ENCODE measurements at places on chromosomes 12 and 14. TPM values are rescaled to one million over a fixed set of nuclear protein-coding genes. Genes with fewer than 3 reads are reported as not detected.

Gene MMP17
- polyA plus RNA-seq = 8.3 TPM

Gene OTX2
- polyA plus RNA-seq = not detected

Gene CFAP251
- 2.2 TPM for polyA plus RNA-seq

Gene SLC2A14
- polyA plus RNA-seq = 0.55 TPM

Gene TAS2R20
- polyA plus RNA-seq = 2.5 TPM

Gene MYO1H
- polyA plus RNA-seq = 1.0 TPM

Gene NXPH4
- polyA plus RNA-seq = 0.91 TPM

Gene KRT81
- 0.72 TPM for polyA plus RNA-seq

Gene DHRS2
- 0.84 TPM for polyA plus RNA-seq

Gene GPR65
- polyA plus RNA-seq = 1.2 TPM

Gene TPH2
- 0.04 TPM for polyA plus RNA-seq

Gene ZNF605
- polyA plus RNA-seq = 20.0 TPM

Gene ST8SIA1
- polyA plus RNA-seq = 4.4 TPM

Gene MYH6
- polyA plus RNA-seq = 0.03 TPM

Gene RFX4
- polyA plus RNA-seq = 0.13 TPM

Gene TESPA1
- 1.6 TPM for polyA plus RNA-seq

Gene POTEG
- not detected for polyA plus RNA-seq

Gene CAPZA3
- polyA plus RNA-seq = 0.04 TPM

Gene ANO4
- 3.4 TPM for polyA plus RNA-seq

Gene C3AR1
- 6.1 TPM for polyA plus RNA-seq

Gene CISTR
- not detected for polyA plus RNA-seq

Gene ACOT6
- polyA plus RNA-seq = 0.04 TPM

Gene CLEC14A
- polyA plus RNA-seq = 5.9 TPM

Gene SLC10A1
- 0.13 TPM for polyA plus RNA-seq

Gene ALDH2
- polyA plus RNA-seq = 100 TPM

Gene SLC25A21
- 0.58 TPM for polyA plus RNA-seq

Gene KLRK1
- polyA plus RNA-seq = 4.2 TPM

Gene WNT5B
- 8.5 TPM for polyA plus RNA-seq

Gene INHBE
- polyA plus RNA-seq = 0.28 TPM

Gene C14orf39
- 0.22 TPM for polyA plus RNA-seq

Gene MYL6
- polyA plus RNA-seq = 1,754 TPM

All from large intestine (tissue), 12 donors.